ENCODE measurements at places on chromosomes 2 and 18.

DNA sequence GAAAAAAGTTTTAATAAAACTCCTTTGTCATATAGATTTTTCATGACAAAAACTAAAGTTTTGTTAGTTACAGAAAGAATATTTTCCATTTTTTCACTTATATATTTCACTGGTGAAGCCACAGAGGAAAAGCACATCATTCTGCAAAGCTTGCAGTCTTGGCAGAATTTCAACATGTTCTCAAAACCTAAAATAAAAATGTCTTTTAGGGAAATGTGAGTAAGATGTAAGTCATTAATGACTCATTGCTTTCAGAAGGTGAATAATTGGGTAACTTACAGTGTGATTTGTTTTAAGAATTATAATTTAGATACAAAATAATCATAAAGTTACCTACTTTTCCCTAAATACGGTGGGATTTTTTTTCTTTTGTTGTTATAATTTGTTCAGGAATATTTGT, 43.4 kb upstream of the TNFRSF11A start:
- no peak for DNase-seq

- DNase-seq = no peak
Measured at GRCh38 chr2:7627583-7627982, 710.4 kb downstream of the RNF144A start.

DNA sequence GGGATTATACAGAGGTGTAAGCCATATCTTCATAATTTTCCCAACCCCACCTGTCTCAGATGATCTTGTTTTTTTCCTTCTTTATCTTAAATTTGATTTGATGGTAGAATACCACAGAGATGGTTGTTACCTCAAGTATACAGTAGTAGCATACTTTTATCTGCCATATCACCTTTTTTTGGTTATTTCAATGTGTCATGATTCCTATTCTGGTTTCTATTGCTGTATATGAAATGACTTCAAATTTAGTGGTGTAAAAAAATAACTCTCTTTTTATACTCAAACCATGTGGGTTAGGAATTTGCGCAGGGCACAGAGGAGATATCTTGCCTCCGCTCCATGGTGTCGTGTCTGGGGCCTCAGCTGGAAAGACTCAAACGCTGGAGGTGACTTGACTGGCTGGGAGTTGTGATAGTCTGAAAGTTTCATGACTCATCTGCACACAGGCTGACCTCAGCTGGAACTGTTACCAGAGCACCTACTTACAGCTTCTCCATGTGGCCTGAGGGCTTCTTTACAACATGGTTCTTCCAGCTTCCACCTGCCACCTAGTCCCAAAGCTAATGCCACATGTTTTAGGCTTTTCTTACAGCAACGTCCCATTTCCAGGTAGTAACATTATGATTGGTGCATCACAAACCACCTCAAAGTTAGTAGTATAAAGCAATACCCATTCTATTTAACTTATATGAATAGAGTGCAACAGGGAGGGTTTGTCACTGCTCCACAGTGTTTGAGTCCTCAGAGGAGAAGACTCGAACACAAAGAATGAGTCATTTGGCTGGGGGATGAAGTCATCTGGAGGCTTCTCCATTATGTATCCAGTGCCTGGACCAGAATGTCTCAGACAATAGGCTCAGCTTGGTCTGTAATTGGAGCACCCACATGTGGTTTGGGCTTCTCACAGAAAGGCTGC, 82.3 kb upstream of the XPO1 start:
- DNase-seq = peak; percentile 7

- DNase-seq = no peak
Measured at GRCh38 chr2:9803023-9803805, 40.1 kb upstream of the TAF1B start.

GRCh38 chr2:199868431-199869226, 17.6 kb upstream of the FTCDNL1 start:
- no peak for DNase-seq

GRCh38 chr2:148253685-148254084, 232.8 kb downstream of the MBD5 start:
- peak; percentile 7 for DNase-seq

GRCh38 chr2:157004789-157005188, 252.7 kb upstream of the GALNT5 start:
- DNase-seq = no peak

DNA sequence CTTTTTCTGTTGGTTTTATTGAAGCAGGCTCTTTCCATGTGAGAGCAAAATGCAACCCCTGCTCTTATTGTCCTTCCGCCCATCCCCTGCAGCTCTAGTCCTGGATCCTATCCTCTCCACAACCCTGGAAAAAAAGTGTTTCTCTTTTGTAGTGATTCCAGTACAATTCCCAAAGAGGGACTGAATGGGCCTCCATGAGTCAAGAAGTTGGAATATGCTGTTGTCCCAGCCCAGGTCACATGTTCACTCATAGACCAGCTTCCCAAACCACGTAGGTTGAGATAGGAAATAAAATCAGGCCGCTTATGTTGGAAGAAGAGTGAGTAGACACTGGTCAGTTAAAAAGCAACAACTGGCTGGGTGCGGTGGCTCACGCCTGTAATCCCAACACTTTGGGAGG, 39.4 kb downstream of the CPO start:
- DNase-seq = no peak

DNA sequence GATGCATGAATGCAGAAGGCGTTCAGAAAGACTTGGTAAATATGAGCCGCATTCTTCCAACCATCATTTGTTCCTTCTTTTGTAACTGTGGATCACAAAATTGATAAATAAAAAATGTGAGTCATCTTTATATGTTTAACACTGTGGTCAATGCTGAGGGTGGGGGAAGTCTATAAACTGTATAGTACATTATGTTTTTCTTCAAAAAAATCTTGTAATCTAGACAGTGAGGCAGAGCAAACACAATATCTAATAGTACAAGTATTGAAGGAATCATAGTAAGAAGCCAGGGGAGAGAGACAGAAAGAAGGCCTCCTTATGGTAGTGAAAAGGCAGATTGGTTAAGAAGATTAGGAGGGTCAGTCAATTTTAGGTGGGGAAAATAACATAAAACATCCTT, 30.7 kb upstream of the CALCRL start:
- DNase-seq = no peak

- DNase-seq = no peak
Measured at GRCh38 chr18:32081881-32082280, 9.8 kb upstream of the RNF138 start.

- no peak for DNase-seq
Measured at GRCh38 chr2:15858466-15858865, 81.9 kb upstream of the MYCN start.

GRCh38 chr2:30266051-30266621, 34.8 kb downstream of the LBH start:
- peak; percentile 50 for DNase-seq

- DNase-seq = no peak
Measured at GRCh38 chr2:45293182-45293581, 283.9 kb upstream of the SIX2 start.

GRCh38 chr2:74414881-74415761, 6.3 kb downstream of the C2orf81 start:
- peak; percentile 66 for DNase-seq

- DNase-seq = no peak
Measured at GRCh38 chr2:50492477-50492851, 539.5 kb downstream of the NRXN1 start.

GRCh38 chr18:11989174-11989573, 7.9 kb downstream of the IMPA2 start:
- DNase-seq = no peak

GRCh38 chr18:12238826-12239225, 15.3 kb upstream of the CIDEA start:
- DNase-seq = no peak

Measured in GM06990 (cell line).